Stimulated activated CD8-positive, alpha-beta memory T cell treated with anti-CD3 and anti-CD28 coated beads, Interleukin-7, amount 100 ng/mL, for 4 hours (primary cell): ENCODE measurements at places on chromosomes 7 and 10.
A peak's percentile ranks its signal among the peaks of the same experiment; 100 is the strongest.

GRCh38 chr10:6648894-6649720 lies 69.0 kb upstream of the PRKCQ start:
- no peak for DNase-seq

DNA sequence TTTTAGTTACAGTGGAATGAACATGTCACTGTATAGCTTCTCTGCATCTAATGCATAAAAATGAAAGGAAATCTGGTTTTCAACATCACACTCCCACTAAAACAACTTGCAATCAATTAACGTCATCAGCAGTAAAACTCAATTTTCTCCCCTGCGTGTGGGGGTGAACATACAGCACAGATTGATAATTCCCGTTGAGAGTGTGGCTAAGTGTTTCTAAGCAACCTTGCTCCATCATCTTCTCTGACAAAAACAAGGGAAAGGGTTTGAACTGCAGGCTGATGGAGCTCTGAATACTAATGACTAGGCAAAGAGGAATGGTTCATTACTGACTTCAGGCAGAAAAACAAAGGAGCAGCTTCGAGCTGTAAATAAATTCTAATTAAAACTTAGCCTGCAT lies 238.3 kb downstream of the PARD3 start:
- DNase-seq = no peak

DNA sequence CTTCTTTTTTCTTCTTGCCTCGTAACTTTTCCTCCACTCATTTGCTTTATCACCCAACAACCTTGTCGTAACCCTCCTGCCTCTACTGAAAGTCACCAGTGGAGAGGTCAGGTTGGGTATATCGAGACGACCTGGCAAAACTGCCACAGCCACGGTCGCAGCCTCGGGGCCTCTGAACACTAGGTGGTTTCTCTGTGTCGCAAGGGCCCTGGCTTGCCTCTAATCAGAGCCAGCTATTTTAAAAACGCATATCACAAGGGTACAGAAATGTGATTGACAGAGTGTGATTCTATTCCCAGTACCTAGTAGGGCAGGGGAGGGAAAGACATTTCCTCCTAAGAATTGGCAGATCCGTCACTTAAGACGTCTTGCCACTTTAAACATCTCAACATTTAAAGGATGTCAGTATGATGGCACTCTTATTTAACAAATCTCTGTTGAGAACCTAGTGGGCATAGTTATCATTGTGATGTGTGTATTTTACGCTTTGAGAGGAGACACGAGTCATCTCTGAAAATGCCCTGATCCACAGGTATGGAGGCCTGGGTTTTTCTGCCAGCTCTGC lies 197.5 kb downstream of the ARHGAP21 start:
- no peak for DNase-seq

DNA sequence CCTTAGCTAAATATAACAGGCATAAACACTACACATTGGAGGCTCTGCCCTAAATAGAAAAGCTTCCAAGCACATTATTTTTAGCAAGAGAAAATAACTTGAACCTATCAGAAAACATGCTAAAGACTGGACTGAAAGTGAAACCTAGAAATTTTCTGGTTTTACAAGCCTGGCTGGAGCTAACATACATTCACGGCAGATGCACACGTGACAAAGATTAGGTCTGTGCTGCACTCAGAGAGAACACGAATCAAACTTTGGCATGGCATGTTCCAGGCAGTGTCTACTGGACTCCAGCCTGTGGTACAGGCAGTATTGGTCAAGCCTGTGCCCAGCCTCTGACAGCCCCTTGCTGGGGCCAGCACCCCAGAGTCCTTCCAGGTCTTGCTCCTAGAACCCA lies 94.1 kb upstream of the PCBD1 start:
- DNase-seq = no peak

GRCh38 chr7:152544971-152545619 lies 109.3 kb upstream of the KMT2C start:
- no peak for DNase-seq

GRCh38 chr7:2792856-2793487 lies 51.1 kb downstream of the GNA12 start:
- no peak for DNase-seq

GRCh38 chr7:150401861-150402631 lies 22.9 kb downstream of the ZNF775 start:
- DNase-seq = no peak

DNA sequence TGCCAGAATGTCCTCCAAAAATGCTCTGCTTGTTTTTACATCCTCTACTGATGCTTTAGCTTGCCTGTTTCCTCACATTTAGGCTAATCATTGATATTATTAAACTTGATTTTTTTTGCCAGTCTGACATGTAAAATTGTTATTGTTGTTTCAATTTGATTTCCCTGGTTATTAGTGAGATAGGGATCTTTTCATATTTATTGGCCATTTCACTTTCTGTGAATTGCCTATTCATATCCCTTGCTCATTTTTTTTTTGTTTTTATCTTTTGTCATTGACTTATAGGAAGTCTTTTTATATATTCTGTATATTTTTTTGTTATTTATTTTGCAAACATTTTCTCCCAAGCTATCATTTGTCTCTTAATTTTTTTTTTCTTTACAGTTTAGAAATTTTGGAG lies 13.2 kb downstream of the FAM221A start:
- no peak for DNase-seq

GRCh38 chr7:99180067-99180650 lies 27.8 kb downstream of the KPNA7 start:
- DNase-seq = no peak

- no peak for DNase-seq
Observed at GRCh38 chr10:11525503-11525902, 85.9 kb downstream of the USP6NL start.

- peak; percentile 20 for DNase-seq
Observed at GRCh38 chr7:140059273-140060242, 3.2 kb downstream of the PARP12 start.

DNA sequence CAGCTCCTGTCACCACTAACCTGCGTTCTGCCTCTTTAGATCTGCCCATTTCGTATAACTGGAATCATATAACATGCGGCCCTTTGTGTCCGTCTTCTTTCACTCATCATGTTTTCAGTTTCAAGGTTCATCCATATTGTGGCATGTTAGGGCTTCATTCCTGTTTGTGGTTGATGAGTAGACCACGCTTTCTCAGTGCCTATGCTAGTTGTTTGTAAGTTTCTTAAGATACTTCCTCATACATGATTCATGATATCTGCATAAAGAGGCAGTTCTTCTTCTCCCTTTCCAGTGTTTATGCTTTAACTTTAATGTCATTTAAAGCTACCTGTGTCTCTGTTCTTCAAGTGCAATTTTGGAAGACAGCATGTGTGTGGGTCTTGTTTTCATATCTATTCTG lies 79.5 kb upstream of the FAM20C start:
- DNase-seq = no peak

GRCh38 chr7:114086537-114086913 lies 167.7 kb upstream of the PPP1R3A start:
- DNase-seq = no peak

- no peak for DNase-seq
Observed at GRCh38 chr7:114678116-114678515, 243.8 kb upstream of the MDFIC start.

GRCh38 chr10:131002031-131002861 lies 309.3 kb downstream of the TCERG1L start:
- DNase-seq = no peak

- DNase-seq = no peak
Observed at GRCh38 chr10:36117231-36117630, 475.1 kb upstream of the FZD8 start.

- no peak for DNase-seq
Observed at GRCh38 chr7:80773787-80774508, 135.5 kb downstream of the CD36 start.

DNA sequence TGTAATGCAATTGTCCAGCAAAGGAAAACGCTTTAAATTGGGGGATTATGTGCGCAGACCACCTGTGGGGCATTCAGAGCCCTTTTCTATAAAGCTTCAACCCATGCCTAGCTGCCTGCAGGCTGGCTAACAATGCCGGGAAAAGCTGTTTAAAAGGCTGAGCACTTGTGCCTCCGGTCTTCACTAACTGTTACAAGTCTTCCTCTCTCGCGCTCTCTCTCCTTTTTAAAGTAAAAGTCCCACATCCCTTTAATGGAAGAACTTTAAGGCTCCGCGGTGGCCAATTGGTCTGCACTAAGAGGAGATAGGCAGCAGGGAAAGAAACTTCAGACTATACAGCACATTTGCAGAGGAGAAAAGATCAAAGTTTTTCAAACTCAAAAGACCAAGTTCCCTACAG lies 4.6 kb downstream of the FZD8 start:
- no peak for DNase-seq

DNA sequence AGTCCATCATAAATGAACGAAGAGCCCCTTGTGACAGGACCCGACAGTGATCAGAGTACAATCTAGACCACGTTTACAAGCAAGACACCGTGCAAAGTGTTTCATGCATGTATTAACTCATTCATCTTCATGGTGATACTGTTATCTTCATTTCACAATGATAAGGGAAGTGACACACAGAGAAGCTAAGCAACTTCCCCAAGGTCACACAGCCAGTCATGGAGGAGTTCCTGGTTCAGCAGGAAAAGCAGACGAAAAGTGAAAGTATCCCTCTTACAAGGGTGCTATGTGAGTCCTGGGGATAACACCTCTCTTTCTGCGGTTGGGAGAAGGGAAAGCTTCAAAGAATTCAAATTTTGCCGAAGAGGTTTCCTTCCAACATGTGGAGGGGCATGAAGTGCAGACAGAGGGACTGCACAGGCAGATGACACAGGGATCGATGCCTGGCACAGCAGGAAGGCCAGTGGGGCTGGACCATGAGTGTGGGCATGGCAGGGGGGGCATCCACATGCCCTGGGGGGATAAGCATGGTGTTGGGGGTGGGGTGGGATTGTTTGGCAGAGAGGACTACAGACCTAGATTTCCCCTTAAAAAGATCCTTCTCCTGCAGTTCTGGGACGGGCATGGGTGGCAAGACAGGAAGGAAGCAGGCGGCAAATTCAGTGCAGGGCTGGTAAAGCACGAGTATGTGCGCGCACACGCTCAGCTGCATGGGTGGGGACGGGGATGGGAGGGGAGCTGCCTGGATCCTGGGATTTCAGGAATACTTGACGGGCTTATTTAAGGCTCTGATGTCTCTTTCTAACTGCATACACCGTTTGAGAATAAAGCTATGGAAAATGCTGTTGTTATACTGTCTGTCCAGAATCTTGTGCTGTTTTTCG lies 33.5 kb upstream of the DDC start:
- no peak for DNase-seq

GRCh38 chr7:96121752-96122151 lies 200.1 kb downstream of the SLC25A13 start:
- no peak for DNase-seq

- no peak for DNase-seq
Observed at GRCh38 chr7:143735962-143736361, 21.5 kb downstream of the CTAGE6 start.

GRCh38 chr10:7245505-7245904 lies 165.3 kb downstream of the SFMBT2 start:
- DNase-seq = no peak

DNA sequence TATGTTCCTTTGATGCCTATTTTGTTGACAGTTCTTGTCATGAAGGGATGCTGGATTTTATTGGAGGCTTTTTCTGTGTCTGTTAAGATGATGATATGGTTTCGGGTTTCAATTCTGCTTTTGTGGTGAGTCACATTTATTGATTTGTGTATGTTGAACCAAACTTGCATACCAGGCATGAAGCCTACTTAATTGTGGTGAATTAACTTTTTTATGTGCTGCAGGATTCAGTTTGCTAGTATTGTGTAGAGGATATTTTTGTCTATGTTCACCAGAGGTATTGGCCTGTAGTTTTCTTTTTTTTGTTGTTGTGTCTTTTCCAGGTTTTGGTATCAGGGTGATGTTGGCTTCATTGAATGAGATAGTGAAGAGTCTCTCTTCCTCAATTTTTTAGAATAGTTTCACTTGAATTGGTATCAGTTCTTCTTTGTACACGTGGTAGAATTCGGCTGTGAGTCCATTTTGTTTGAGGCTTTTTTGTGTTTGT lies 345.9 kb downstream of the KIF20B start:
- DNase-seq = no peak

DNA sequence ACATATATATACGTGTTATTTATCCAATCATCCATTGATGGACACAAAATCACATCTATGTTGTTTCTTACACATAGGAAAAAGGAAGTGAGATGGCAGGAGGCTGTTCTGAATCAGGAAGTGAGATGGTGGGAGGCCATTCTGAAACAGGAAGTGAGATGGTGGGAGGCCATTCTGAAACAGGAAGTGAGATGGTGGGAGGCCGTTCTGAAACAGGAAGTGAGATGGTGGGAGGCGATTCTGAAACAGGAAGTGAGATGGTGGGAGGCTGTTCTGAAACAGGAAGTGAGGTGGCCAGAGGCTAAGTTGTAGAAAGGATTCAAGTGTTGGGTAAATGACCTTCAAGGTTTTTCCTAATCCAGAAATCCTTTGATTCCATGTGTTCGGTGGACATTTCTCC lies 921.5 kb downstream of the TYW1 start:
- no peak for DNase-seq

DNA sequence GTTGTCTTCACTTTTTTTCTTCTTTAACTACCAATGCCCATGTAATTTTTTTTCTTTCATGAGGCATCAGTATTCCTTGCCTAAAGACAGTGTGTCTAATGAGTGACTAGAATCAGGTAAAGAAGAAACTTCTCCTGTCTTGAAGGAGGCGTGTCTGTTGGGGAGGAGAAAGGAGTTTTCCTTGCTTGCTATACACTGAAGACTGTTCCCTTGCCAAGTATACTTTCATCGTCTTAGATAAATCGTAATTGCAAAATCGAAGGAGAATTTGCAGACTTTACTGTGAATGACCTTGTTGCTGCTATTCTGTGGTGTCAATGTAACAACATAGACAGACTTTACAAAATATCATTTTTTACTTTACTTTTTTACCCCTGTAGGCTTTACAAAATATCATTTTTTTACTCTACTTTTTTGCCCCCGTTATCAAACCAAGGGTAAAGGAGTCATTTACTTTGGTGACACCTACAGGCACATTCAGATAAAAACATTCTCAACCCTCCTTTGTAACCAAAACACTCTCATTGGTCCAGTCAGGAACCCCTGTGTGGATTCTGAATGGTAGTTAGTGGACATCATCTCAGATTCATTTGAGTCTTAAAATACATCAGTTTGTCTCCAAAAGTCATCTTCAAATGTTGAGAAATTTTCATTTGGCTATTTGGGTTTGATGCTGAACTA lies 232.4 kb downstream of the AHR start:
- DNase-seq = no peak

GRCh38 chr10:43734716-43735115 lies 86.0 kb upstream of the ZNF32 start:
- DNase-seq = no peak
